C1 segment of cervical spinal cord (tissue), 14 donors: ENCODE measurements at places on chromosomes 6 and 20.

DNA sequence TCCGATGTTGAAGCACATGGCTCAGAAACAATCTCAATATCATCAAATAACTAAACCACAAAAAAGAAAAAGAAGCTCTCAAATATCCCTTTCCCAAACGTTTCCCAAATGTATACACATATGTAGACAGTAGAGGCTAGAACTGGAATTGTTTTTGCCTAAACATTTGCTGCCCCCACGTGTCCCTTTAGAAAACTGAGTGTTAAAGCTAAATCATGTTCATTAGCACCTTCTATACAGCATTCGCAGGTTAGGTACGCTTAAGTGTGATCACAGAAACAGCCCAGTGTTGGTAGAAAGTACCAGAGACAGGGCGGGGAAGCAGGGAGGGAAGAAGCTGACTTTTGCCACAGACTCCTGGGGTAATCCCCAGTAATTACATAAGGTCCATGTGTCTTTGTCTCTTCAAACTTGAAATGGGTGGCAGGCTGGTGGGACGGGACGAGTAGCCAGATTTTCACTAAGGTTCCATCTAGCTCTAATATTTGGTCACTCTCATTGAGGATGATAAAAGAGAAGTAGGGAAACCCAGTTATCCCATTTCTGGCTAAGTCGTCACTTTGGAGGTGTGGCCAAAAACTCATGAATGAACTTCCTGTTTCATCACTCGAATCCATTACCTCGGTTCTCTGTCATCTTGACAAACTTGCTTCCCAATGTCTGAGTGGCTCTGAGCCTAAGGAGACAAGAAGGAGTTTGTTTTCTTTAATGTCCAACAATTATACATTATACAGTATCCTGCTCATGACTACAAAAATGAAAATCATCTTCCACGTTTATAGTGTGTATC lies 15.0 kb upstream of the TFAP2A start:
- DNase-seq = no peak

DNA sequence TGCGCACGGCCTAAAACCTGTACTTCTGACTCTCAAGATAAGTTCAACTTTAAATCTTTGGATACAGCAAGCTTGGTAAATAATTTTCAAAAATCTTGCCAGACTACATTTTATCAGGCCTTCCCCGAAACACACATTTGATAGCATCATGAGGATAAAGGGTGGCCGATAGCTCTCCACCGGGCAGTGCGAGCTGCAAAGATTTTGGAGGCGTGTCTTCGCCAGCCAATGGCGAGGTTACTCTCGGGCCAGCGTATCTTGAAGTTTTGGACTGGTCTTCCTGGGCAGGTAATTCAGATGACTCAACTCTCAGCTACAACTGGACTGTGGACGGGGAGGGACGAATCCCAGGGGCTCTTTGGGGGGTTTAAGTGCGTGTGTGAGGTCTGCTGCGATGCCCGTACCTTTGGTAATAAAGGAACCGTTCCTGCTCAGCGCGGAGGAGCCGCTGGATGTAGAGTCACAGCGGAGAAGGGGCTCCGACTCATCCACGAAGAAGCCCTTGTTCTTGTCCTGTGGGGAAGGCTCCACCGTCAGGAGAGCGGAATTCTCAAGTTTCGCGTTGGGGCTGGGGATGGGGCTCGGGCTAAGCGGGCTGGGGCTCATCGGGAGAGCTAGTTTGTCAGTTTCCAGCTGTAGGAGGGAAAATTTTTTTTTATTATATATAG lies 75.3 kb downstream of the TNFRSF21 start:
- no peak for DNase-seq

GRCh38 chr6:151317103-151317994 lies 74.0 kb downstream of the ZBTB2 start:
- no peak for DNase-seq

- no peak for DNase-seq
These were observed 9.3 kb downstream of the SLC22A1 start for GRCh38 chr6:160130729-160131484.
